ENCODE measurements at places on chromosomes 13 and 19.

DNA sequence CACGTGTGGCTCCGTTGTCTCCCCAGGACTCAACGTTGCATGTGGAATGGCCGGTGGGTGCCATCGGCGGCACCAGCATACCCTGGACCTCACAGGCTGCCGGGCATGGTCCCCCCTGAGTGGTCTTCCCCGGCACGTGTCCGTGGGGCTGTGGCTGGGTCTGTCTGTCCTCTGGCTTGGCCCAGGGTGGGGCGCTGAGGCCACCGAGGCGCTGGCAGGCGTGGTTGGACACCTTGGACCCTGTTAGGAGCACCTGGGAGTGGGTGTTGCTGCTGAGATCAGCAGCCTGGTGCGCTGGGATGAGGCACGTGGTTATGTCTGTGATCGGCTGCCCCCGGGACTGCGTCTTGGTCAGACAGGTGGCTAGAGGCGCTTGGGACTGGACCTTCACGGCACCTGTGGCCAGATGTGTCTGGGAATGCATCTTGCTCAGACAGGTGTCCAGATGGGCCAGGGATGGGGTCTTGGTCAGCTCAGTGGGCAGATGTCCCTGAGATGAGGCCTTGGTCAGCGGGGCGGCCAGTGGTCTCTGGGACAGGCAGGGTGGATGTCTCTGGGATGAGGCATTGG lies 9.2 kb downstream of the IQCN start:
- DNase-seq, result no peak

GRCh38 chr13:57409656-57410055 lies 221.9 kb upstream of the PCDH17 start:
- DNase-seq, result no peak

DNA sequence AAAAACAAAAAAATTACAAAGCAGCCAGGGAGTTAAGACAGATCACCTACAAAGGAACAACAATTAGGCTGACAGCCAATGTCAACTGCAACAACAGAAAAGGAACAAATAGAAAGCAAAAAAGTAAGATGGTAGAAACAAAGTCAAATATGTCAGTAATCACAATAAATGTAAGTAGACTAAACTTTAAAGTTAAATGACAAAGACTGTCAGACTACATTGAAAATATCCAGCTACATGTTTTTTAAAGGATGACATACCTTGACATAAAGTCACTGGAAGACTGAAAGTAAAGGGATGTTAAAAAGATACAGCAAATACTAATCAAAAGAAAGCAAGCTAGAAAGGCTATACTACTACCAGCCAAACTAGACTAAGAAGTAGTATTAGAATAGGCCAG lies 14.9 kb downstream of the TMEM161A start:
- no peak for DNase-seq

- DNase-seq, result no peak
These were observed 36.6 kb downstream of the PDS5B start for GRCh38 chr13:32622827-32623226.

GRCh38 chr13:99892196-99892613 lies 79.4 kb downstream of the ZIC5 start:
- DNase-seq, result no peak

DNA sequence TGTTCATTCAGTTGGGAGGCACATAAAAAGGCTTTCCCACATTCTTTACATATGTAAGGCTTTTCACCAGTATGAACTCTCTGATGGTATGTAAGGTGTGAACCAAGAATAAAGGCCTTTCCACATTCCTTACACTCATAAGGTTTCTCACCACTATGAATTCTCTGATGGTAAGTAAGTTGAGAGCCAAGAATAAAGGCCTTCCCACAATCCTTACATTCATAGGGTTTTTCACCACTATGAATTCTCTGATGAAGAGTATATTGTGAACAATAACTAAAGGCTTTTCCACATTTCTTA lies 29.3 kb downstream of the ZNF571 start:
- DNase-seq, result no peak

GRCh38 chr13:85277748-85278147 lies 521.5 kb downstream of the SLITRK6 start:
- no peak for DNase-seq

GRCh38 chr13:51494156-51494555 lies 41.3 kb upstream of the INTS6 start:
- DNase-seq, result no peak

GRCh38 chr13:107035186-107035585 lies 467.2 kb upstream of the ARGLU1 start:
- DNase-seq, result no peak

GRCh38 chr13:66348745-66349690 lies 881.1 kb downstream of the PCDH9 start:
- DNase-seq, result no peak

GRCh38 chr19:6849876-6850275 lies 37.5 kb upstream of the ADGRE1 start:
- DNase-seq, result no peak

GRCh38 chr19:49339301-49340068 lies 4.3 kb downstream of the CD37 start:
- DNase-seq, result peak; percentile 52

- no peak for DNase-seq
These were observed 64.2 kb downstream of the ARHGAP35 start for GRCh38 chr19:46924874-46925547.

GRCh38 chr13:51643105-51643881 lies 59.0 kb downstream of the WDFY2 start:
- no peak for DNase-seq

- no peak for DNase-seq
These were observed 88.0 kb upstream of the MCF2L start for GRCh38 chr13:112880976-112881540.

DNA sequence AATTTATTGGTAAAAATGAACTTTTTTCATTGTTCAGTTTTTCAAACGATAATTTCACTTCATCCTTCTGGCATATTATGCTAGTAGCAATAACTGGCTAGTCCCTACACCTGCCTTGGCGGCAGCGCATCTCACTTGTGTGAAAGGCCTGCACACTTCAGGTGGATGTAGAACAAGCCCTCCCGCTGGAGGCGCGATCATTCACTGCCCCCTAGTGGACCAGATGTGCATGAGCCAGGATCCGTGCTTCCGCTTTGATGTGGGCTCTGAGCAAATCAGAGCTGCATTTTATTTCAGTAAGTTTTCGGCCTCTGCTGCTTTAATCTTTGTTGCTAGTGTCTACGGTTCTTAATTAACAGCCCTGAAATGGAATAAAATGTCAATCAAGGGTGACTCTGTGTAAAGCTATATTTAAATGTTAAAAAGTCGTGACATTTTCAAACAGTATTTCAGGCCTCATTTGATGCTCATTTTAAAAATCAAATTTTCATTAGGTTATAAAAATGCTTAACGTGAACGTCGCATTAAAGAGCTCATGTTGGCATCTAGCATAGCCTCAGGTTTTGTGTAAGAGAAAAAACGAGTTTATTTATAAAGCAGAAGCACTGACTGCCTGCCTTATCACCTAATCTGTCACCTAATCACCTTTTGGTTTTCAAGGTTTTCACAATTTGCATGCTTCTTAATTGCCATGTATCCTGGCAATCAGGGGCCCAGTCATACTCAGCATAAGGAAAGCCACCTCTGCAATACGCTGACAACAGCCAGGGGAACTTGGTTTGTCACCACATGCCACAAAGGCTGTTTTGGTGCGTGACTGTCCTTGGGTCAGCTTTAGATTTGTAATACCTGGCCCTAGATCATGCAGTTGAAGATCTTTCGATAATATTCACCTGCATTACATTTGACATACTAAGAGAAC lies 112.2 kb downstream of the TEX26 start:
- DNase-seq, result peak; percentile 38

- DNase-seq, result no peak
These were observed 39.2 kb upstream of the SEMA6B start for GRCh38 chr19:4598712-4599111.

GRCh38 chr13:104597546-104598180 lies 1531.4 kb upstream of the SLC10A2 start:
- no peak for DNase-seq

- DNase-seq, result peak; percentile 23
These were observed 129.8 kb downstream of the DLEU7 start for GRCh38 chr13:50713523-50714248.

DNA sequence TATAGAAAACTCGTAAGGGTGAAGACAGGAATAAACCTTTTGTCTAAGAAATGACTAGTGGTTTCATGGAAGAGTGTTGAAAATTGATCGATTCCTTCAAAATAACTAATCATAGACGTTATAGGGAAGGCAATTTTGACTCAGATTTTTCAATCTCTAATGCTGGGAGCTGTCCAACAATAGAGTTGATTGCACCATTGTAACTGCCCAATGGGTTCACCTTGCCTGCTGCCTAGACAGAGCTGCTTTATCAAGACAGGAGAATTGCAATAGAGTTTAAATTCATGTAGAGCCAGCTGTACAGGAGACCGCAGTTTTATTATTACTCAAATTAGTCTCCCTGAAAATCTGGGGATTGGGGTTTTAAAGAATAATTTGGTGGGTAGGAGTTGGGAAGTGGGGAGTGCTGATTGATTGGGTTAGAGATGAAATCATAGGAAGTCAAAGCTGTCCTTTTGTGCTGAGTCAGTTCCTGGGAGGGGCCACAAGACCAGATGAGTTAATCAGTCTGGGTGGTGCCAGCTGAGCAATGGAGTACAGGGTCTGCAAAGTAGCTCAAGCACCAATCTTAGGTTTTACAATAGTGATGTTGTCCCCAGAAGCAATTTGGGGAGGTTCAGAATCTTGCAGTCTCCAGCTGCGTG lies 16.8 kb upstream of the ADGRE2 start:
- no peak for DNase-seq

DNA sequence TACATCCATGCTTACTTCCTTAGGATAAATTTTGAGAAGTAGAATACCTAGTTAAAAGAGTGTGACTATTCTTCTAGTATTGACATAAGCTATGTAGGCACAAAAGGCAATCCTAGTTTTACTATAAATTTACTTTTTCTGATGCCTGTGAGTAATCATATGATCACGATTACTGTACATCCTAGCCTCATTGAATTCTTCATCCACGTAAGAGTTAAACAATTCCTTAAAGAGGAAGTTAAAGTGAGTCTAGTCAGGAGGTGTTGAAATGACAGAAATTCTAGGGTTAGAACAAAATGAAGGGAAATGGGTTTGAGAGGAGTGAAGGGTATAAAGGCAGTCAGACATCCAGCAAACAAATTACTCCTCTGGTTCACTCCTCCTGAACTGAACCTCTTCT lies at the start of gene ACOD1:
ACOD1 (plus strand) TSS at position 363 of the 400 bp plus-strand sequence. CDS start 48 bp downstream, outside the sequence.
- DNase-seq, result no peak

DNA sequence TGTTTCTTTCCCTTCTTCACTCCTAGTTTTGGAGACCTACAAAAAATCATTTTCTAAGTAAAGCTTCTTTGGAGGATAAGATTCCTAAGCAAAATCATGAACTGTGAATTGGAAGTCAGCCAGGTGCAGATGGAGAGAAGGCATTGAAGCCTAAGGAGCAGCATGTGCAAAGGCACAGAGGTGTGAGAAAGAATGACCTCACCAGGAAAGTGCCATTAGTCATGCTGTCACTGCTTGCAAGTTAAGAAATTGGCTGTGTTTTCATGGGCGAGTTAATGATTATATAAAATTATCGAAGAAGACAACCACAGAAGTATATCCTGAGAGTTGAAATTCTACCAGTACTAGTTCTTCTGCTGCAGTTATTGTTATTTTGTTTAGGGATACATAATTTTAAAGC lies 80.3 kb upstream of the KLHL1 start:
- DNase-seq, result no peak

DNA sequence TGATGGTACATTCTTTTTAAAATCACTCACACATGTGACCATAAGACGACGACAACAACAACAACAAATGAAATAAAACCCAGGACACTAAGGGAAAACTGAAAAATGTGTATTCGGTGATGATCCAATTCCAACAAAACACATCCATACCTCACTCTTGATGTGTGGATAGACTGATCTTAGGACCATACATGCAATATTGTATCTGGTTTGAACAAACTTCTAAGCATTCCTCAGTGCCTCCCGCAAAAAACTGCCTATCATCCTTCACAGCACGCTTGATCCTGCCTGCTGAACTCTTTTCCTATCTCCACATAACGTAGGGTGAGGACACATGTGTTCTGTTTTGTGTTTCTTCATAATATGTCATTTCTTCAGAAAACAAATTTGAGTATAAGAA lies 415.2 kb downstream of the KCTD12 start:
- no peak for DNase-seq

DNA sequence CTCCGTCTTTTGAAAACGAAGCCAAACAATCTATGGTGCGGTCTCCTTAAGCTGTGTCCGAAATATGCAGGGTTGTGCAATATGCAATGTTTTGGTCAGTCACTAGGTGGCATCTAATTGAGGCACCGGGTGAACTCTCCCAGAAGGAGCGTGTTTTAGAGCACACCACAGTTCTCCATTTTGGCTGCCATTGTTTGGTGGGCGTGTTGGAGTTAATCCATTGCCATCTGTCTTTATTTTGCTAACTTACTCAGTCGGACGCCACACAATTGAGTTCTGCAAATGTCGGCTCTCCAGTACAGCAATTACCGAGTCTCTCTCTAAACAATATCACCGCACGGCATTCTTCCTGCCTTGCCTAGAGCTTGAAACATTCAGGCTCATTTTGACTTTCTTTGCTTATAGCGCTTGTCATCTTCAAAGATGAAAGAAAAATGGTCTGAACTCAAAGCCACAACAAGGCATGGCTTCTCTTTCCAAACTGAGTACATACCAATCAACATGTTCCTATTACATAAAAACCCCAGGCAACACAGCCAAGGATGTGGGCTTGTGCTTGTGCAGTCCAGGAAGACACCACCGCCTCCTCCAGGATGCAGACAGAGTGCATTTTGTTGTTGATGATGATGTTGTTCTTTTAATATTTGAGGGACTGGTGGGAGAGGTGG lies 182.0 kb upstream of the SERP2 start:
- DNase-seq, result no peak

DNA sequence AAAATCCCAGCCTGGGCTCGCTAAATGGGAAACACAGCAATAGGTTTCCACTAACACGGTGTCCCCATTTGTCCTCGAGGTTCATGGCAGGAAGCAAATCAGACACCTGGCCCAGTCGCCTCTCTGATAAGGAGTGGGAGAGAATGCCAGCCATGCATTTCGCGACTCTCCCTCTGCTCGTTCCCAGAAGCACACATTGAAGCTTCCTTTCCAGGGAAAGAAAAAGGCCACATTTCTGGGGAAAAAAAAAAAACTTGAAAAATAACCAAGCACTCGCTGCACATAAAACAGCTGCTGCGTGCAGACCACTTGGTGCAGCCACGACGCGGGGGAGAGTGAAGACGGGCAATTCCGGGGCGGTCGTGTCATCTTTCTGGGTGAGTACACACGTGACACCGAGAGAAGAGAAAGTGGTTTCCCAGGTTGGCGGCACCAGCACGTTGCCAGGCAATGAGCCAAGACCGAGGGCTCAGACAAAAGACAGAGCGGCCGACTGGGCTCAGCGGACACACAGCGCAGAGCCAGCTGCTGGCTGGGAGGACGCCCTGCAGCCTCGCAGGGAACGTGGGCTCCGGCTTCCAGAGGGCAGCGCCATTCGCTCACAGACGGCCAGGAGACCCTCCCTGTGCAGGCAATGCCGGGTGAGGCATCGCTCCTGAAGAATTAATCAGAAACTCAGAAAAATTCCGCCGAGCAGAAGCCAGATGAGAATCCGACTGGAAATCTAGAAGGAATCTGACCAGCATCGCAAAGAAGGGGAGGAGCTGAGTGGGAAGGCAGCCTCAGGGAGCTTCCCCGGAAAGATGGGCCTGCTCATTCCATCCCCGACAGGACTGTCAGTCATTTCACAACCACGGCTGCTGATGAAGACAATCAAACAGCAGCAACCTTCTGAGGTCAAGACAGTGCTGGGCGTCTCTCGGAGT lies 83.2 kb upstream of the IRS2 start:
- no peak for DNase-seq

- DNase-seq, result no peak
These were observed 25.2 kb upstream of the ZNF845 start for GRCh38 chr19:53308339-53308811.
